Foreskin keratinocyte (primary cell): ENCODE measurements at places on chromosomes 2 and 18. TPM values are rescaled to one million over a fixed set of nuclear protein-coding genes. Genes with fewer than 3 reads are reported as not detected.

FAM124B gene
- not detected in 2 replicates for total RNA-seq

C2orf15 gene
- 0.44 and 0.60 TPM in 2 replicates for total RNA-seq

FSHR gene
- not detected in 2 replicates for total RNA-seq

MC2R gene
- total RNA-seq: not detected in 2 replicates

STON1 gene
- 0.67 and 0.99 TPM in 2 replicates for total RNA-seq

PARD3B gene
- 1.5 and 1.7 TPM in 2 replicates for total RNA-seq

LIPG gene
- 76.3 and 127 TPM in 2 replicates for total RNA-seq

CHST9 gene
- total RNA-seq: 0.04 TPM in 1 of 2 replicates, not detected in the other

GPR45 gene
- total RNA-seq: not detected in 2 replicates

CD302 gene
- total RNA-seq: 1.2 and 1.3 TPM in 2 replicates

PFN4 gene
- total RNA-seq: 0.37 and 0.56 TPM in 2 replicates

SLC30A3 gene
- 0.07 TPM in 1 of 2 replicates, not detected in the other for total RNA-seq

KCNG3 gene
- total RNA-seq: not detected in 2 replicates

KATNAL2 gene
- total RNA-seq: 0.95 and 1.3 TPM in 2 replicates

SCYGR1 gene
- total RNA-seq: not detected in 2 replicates

BOK gene
- total RNA-seq: 36.9 and 46.1 TPM in 2 replicates

LCT gene
- total RNA-seq: not detected in 2 replicates

HSBP1L1 gene
- total RNA-seq: 23.9 and 26.1 TPM in 2 replicates

KCNS3 gene
- total RNA-seq: 5.1 and 12.0 TPM in 2 replicates

KCNE4 gene
- total RNA-seq: 0.14 TPM in 2 replicates

MORN2 gene
- total RNA-seq: 17.3 and 20.5 TPM in 2 replicates

SLC40A1 gene
- total RNA-seq: 0.04 and 0.07 TPM in 2 replicates

RAX gene
- not detected in 2 replicates for total RNA-seq

FAM210A gene
- 26.5 and 27.9 TPM in 2 replicates for total RNA-seq

STPG4 gene
- total RNA-seq: 0.07 TPM in 1 of 2 replicates, not detected in the other

MBP gene
- 24.7 and 26.6 TPM in 2 replicates for total RNA-seq

SYT4 gene
- total RNA-seq: not detected in 2 replicates

ALPP gene
- total RNA-seq: not detected in 2 replicates
